ENCODE measurements at places on chromosomes 13 and 19.

- DNase-seq, result no peak
These were observed 84.4 kb downstream of the ESD start for GRCh38 chr13:46712524-46712923.

- no peak for DNase-seq
These were observed 9.9 kb upstream of the LGALS13 start for GRCh38 chr19:39592381-39592780.

- DNase-seq, result no peak
These were observed 242.7 kb downstream of the DCLK1 start for GRCh38 chr13:35888457-35888883.

GRCh38 chr13:19672990-19673389, 39.5 kb downstream of the MPHOSPH8 start:
- DNase-seq, result no peak

DNA sequence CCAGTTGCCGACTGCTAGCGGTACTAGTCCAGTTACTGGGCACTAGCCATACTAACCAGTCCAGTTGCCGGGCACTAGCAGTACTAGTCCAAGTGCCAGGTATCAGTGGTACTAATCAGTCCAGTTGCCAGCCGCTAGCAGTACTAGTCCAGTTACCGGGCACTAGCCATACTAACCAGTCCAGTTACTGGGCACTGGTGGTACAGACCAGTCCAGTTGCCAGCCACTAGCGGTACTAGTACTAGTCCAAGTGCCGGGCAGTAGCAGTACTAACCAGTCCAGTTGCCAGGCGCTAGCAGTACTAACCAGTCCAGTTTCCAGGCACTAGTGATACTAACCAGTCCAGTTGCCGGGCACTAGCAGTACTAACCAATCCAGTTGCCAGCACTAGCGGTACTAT, 124.1 kb upstream of the MCF2L start:
- no peak for DNase-seq

DNA sequence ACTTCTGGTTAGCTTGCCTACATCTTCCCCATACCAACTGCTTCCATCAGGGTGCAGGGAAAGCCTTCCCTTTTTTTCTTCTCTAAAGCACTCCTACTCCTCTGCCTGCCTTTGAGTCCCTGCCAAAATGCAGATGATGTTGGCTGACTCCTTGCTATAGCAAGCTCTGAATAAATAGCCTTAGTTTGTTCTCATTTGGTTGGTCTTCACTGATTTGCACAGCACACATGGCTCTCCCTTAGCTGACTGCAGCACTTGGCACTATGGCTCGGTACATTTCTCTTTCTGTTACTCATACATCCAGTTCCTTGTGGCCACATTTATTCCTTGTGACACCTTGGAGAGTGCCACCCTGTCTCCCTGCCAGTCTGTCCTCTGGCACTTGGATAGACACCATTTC, 249.8 kb downstream of the DCLK1 start:
- DNase-seq, result no peak

DNA sequence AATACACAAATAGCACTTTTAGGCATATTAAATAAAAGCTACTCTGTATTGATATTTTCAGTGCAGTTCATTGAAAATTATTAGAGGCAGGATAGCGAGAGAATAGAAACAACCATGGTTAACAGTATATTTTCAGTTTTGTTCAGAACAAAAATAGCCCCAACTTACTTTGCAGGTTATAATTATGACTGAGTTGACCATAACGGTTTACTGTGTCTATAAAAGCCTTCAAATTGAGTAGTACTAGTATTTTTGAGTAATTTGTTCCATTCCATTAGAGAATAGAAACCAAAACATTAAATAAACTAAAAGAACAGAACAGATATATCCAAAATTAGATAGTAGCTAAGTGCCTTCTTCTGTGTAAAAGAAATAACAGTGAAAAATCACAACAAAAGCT, 1108.4 kb upstream of the PCDH20 start:
- DNase-seq, result no peak

DNA sequence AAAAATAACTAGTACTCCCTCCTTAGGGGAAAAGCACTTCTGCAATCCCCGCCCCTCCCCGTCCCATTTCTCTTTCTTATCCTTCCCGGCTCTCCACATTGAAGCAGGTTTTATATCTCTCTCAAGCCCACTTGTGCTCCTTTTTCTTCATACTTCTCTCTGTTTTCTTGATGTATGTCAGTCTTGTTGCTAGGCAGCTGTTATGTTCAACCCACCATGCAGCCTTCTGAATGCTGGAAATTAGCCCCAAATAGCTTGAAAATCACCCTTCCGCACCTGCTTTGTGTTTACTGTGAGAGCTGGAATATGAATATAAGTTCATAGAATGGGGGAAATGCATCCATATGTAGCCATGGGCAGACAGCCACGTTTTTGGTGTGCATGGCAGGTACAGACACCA, 461.4 kb downstream of the MYO16 start:
- DNase-seq, result no peak

DNA sequence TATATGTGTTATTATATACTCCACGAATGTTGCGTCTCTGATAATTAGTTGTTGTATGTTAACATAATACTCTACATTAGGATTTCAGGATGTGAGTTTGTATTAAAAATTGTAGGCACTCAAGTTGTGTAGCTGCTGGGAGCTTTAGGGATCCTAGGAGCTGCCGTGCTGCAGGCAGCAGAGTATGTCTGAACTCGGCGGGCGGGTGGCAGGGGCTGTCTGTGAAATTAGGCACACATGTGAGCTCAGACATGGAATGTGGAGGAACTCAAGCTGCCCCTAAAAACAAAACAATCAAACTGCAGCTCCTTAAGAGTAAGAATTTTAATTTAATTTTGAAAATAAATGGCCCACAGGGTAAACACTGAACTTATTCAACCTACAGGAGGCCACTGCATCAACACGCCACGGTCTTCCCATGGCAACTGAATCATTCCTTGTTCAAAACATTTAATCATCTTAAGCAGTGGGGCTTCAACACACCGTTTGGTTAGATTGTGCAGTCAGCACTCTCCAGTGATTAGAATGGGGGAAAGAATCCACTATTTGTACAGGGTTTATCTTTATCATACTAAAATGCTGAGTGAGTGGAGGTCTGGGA, 22.7 kb downstream of the SERTM1 start:
- no peak for DNase-seq

DNA sequence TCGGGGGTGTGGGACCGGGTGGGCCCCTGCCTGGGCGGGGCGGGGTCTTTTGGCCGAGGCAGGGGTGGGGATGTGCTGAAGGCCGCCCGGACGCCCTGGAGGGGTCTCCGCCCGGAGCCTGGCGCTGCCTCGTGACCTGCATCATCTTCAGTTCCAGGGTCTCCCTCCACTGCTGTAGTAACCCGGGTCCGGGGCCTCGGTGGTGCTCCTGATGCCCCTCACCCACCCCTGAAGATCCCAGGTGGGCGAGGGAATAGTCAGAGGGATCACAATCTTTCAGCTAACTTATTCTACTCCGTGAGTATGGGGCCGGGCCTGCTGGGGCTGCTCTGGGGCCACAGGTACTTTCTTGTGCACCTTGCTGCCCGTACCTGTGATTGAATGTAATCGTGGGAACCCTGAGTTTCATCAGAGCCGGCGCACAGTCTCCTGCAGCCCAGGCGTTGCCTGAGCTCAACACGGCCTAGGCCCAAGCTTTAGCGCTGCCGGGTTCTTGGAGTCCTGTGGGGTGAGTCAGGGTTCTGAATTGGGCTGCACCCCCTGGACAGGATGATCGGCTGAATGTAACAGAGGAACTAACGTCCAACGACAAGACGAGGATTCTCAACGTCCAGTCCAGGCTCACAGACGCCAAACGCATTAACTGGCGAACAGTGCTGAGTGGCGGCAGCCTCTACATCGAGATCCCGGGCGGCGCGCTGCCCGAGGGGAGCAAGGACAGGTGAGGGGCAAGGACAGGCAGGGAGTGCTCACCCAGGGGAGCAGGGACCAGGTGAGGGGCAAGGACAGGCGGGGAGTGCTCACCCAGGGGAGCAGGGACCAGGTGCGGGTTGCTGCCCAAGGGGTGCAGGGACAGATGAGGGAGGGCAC, 10.5 kb downstream of the PEAK3 start:
- no peak for DNase-seq

Measured in stimulated activated naive B cell treated with anti-CD40 and anti-IgM and Interleukin-4, amounts not matched to agents 10 μg/mL and 1 μg/mL and 100 μg/mL, for 72 hours (primary cell).